DMS79 treated with DMSO at 0.1 percent for 48 hours (cell line): ENCODE measurements at places on chromosomes 11 and 22.

DNA sequence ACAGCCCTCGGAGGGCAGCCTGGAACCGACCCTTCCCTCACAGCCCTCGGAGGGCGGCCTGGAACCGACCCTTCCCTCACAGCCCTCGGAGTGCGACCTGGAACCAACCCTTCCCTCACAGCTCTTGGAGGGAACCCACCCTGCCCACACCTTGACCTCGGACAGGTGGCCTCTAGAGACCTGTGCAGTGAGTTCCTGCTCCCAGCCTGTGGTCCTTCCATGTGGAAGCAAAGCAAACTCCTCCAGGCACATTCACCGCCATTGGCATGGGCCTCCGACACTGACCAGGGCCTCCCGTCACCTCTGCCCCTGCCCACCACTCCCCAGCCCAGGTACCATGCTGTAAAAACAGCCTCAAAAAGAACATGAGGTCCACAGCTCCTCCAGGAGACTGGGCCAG is 272.1 kb downstream of the BRD1 start:
- DNase-seq, result no peak

DNA sequence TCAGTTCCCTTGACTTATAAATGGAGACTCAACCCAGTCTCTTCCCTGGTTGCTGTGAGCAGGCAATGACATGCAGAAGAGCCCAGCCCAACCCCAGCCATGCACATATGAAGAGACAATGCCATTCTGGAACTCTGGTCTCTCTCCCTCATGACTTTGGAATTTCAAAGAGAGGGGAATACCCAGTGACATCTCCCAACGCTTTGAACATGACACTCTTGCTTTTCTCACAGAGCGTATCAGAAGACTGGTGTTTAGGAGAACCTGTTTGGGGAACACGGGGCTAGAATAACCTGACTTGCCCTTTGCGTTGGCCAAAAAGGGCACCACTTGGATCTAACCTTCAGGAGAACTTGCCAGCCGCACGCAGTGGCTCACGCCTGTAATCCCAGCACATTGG is 12.9 kb downstream of the RANGAP1 start:
- DNase-seq, result no peak

GRCh38 chr11:36356201-36356600 is 60.1 kb downstream of the PRR5L start:
- no peak for DNase-seq

DNA sequence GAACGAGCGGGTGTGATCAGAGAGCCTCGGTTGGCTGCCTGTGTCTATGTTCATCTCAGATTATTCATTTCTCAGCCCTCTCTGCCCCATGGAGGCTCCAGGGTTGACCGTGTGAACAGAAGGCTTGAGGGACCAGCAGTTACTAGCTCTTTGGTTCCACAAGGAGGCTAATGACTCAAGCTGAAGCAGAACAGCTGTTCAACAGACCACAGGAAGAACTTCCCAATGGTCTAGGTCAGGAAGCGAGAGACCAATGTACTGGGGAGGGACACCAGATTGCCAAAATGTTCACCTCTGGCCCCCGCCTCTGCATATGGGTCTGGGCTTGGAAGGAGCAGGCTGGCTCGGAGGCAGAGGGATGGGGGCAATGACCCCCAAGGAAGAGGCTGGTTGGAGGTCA is 14.7 kb upstream of the PDE2A start:
- DNase-seq, result no peak
